ENCODE measurements at places on chromosomes 16 and 17. TPM values are rescaled to one million over a fixed set of nuclear protein-coding genes. Genes with fewer than 3 reads are reported as not detected.

DNA sequence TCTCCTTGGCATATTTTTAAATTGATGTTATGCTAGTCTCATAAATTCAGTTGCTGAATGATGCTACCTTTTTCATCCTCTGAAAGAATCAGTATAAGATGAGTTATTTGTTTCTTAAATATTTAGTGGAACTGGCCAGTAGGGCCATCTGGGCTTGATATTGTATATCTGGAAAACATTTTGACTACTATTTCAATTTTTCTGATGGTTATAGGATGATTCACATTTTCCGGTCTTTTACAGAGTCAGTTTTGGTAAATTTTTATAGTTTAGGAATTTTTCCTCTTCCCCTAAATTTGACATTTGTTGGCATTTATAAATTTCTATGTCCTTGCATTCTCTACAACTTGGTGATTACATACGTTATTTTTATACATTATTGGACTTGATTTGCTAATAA is 296.3 kb upstream of the AXIN2 start:
- no peak for DNase-seq

DNA sequence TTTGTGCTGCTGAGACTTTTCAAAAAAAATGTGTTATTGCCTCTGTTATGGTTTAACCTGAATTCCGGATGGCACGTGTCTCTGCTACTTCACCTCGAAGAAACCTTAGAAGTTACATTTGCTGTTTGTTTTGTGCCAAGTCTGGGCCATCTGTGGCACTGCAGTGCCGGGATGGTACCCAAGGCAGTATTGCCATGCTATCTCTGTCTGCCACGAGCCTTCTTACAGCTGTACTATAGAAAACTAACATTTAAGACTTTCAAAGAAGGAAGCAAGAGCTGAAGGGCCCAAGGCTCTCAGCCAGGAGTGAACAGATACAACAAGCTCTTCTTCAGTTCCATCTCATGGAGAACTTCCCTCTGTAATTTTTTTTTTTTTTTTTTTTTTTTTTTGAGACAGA is 73.7 kb upstream of the NOL11 start:
- no peak for DNase-seq

DNA sequence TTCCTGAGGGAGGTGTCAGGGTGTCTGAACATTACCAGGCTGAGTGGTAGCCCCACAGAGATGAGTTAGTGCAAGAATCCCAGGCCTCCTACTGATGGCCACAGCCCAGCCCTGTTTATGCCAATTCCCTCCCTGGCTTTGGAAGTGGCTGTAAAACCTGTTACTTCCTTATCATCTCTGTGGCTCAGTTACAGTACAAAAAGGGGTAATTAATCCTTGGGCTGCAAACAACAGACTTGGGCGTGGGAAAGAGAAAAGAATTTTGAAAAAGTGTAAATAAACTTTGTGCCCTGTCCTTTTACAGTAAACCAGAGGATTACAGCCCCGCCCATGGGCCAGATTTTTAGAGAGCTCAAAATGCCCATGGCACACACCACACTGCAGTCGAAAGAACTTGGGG is 73.1 kb upstream of the AXIN2 start:
- DNase-seq, result no peak

GRCh38 chr16:48102083-48103008 is 53.4 kb downstream of the ABCC12 start:
- DNase-seq, result no peak

GRCh38 chr16:84839054-84839453 is 19.3 kb downstream of the CRISPLD2 start:
- no peak for DNase-seq

DNA sequence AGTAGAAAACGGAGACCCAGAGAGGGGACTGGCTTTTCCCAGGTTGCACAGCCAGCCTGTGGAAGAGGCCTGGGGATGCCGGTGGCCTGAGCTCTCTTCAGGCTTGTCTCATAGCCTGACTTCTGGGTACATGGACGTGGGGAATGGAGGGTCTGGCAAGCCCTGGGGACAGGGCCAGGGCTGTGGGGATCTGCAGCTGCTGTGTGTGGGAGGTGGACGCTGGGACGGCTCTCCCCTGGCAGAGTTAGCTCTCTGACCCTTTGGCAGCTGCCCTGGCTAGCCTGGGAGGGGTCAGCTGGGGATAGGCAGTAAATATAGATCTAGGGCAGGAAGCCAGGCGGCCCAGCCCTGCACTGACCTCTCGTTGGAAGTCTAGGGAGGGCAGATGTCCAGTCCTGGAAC is 20.5 kb downstream of the SLC4A1 start:
- no peak for DNase-seq

DNA sequence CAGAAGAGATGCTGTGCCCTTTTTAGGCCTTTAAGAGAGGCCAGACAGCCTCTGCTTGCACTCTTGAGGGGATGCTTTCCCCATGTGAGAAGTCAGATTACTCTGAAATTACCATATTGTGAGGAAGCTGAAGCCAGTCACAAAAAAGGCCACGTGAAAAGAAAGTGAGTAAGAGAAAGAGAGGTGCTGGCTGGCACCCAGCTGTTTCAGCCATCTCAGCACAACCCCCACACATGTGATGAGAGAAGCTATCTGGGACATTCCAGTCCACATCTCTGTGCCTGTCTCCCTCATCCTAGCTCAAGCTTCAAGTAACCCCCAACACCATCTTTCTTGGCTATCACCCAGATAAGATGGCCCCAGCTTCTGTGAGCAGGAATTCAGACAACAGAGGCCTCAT is 131.4 kb downstream of the HS3ST2 start:
- DNase-seq, result no peak

GRCh38 chr17:10172241-10172741 is 26.1 kb downstream of the GAS7 start:
- DNase-seq, result no peak

DNA sequence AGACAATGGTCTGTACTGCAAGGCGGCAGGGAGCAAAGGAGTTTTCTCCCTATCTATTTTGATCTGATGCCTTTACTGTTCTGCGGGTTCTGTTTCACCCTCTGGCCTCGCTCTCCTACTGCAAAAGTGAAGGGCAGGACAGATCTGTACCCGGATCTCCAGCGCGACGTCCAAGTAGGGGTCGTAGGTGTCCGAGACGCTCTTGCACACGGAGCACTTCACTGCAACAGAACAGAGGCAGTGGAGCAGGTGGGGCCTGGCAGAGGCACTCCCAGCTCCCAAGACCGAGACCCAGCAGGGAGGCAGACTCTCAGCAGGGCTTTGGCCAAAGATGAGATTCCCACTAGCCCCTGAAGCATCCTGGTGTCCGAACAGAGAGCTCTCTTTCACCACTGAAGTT is 19.8 kb downstream of the USP36 start:
- DNase-seq, result no peak

DNA sequence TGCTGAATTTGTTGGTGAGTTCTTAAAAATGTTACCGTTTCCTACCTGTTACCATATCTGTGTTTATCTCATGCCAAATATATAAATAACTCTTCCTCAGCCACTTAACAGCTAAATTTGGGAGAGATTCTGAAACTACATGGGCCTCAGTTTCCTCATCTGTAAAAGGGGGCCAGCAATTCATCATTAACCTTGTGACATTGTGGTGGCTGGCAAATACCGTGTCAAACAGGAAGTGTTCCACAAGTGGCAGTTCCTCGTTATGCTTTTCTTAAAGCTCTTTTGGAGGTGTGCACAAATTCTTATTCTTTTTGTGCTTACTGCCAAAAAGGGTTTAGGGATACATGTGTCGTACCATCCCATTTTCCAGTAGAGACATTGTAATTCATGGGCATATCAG is 220.4 kb upstream of the CACNG5 start:
- no peak for DNase-seq

DNA sequence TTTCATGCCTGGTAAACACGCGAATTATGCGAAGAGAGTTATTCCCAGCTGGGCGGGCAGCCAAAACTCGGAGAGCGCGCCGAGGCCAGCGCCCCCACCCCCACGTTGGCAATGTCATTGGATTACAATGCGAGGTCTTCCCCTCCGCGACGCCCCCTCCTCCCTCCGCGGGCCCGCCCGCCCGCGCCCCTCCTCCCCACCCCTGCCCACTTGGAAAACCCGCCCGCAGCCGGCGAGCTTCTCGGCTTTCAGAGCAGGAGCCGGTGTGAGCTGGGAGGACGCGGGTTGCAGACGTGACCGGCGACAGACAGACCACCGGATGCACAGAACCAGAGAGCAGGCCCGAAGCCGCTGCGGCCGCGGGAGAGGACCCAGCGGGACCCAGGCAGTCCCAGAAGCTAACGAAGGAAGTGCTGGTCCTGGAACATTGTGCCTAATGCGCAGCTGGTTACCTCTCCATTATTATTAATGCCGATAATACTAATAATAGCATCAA is 4.0 kb downstream of the NOG start:
- DNase-seq, result peak; percentile 20

GRCh38 chr17:37801171-37801570 is 56.3 kb upstream of the HNF1B start:
- no peak for DNase-seq

- DNase-seq, result no peak
Measured at GRCh38 chr16:15899538-15900100, 11.2 kb upstream of the CEP20 start.

- no peak for DNase-seq
Measured at GRCh38 chr17:44000141-44000860, 4.1 kb upstream of the NAGS start.

GRCh38 chr17:57956291-57957119 is 1.3 kb upstream of the CUEDC1 start:
- DNase-seq, result no peak

- no peak for DNase-seq
Measured at GRCh38 chr16:85148931-85149330, 36.7 kb upstream of the CIBAR2 start.

The TUBB3 gene
- total RNA-seq, result 201 TPM

The SLC6A2 gene
- total RNA-seq, result not detected

The ZNF276 gene
- 25.0 TPM for total RNA-seq

The GOSR2 gene
- total RNA-seq, result 57.1 TPM

The NRN1L gene
- total RNA-seq, result not detected

The MT3 gene
- not detected for total RNA-seq

The SETD1A gene
- 27.7 TPM for total RNA-seq

The CDH3 gene
- total RNA-seq, result 110 TPM

The STX1B gene
- total RNA-seq, result 1.0 TPM

The CDH8 gene
- 5.4 TPM for total RNA-seq
